Lower lobe of right lung (tissue), 2 donors: ENCODE measurements at places on chromosomes 7 and 10. TPM values are rescaled to one million over a fixed set of nuclear protein-coding genes. Genes with fewer than 3 reads are reported as not detected.

Gene VGF
- total RNA-seq, result 0.15 TPM

Gene CTAGE4
- 8.5 TPM for total RNA-seq

Gene MLXIPL
- total RNA-seq, result 10.7 TPM

Gene KCTD7
- total RNA-seq, result 12.6 TPM

Gene UCN3
- 0.53 TPM for total RNA-seq

Gene NXPH1
- not detected for total RNA-seq

Gene TBC1D12
- total RNA-seq, result 12.5 TPM

Gene PNLIP
- total RNA-seq, result not detected

Gene STEAP1
- 8.2 TPM for total RNA-seq

Gene NUP42
- 32.7 TPM for total RNA-seq

Gene CHST3
- 12.0 TPM for total RNA-seq

Gene CCAR1
- total RNA-seq, result 52.9 TPM

Gene ENTPD1
- total RNA-seq, result 34.5 TPM

Gene LRIT2
- not detected for total RNA-seq

Gene VPS37D
- total RNA-seq, result 1.3 TPM

Gene LBX1
- not detected for total RNA-seq

Gene CACNB2
- total RNA-seq, result 1.4 TPM

Gene POM121C
- 35.7 TPM for total RNA-seq

Gene ADAMTS14
- total RNA-seq, result 0.53 TPM

Gene FAM20C
- total RNA-seq, result 42.9 TPM

Gene PCBD1
- total RNA-seq, result 118 TPM

Gene H2BK1
- not detected for total RNA-seq

Gene LRIT1
- total RNA-seq, result not detected

Gene FAM13C
- 13.9 TPM for total RNA-seq
